ENCODE measurements at places on chromosomes 11 and 22.

DNA sequence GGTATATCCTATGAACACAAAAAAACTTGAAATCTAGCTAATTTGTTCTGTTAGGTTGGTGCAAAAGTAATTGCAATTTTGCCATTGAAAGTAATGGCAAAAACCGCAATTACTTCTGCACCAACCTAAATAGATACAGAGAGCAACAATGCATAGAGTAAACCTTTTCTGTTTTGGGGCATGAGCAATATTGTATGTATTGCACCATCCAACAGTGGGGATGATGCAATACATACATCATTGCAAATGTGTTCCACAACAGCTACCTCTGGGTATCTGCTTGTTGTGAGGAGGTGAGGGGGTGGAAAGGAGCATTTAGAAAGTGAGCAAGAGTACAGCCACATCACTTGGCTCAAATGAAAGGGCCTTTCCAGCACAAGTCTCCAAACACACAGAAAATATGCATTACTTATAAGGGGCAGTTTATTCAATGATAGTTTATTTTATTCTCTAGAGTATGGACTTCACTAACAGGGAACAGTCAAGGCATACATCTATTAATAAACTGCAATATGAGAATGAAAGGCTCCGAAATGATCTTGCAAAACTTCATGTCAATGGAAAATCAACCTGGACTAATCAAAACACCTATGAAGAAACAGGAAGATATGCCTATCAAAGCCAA is 77.3 kb downstream of the DEUP1 start:
- DNase-seq: peak; percentile 15

- DNase-seq: no peak
These were observed 202.5 kb downstream of the SBF2 start for GRCh38 chr11:10091314-10092045.

- no peak for DNase-seq
These were observed 25.1 kb upstream of the LDLRAD3 start for GRCh38 chr11:35918716-35919115.

- no peak for DNase-seq
These were observed 134.8 kb downstream of the DSCAML1 start for GRCh38 chr11:117662255-117662654.

- no peak for DNase-seq
These were observed 13.6 kb upstream of the MTNR1B start for GRCh38 chr11:92955860-92956259.

- DNase-seq: no peak
These were observed 11.5 kb downstream of the PARVG start for GRCh38 chr22:44192098-44192815.

GRCh38 chr22:37401401-37402183 is 25.7 kb downstream of the ELFN2 start:
- no peak for DNase-seq

DNA sequence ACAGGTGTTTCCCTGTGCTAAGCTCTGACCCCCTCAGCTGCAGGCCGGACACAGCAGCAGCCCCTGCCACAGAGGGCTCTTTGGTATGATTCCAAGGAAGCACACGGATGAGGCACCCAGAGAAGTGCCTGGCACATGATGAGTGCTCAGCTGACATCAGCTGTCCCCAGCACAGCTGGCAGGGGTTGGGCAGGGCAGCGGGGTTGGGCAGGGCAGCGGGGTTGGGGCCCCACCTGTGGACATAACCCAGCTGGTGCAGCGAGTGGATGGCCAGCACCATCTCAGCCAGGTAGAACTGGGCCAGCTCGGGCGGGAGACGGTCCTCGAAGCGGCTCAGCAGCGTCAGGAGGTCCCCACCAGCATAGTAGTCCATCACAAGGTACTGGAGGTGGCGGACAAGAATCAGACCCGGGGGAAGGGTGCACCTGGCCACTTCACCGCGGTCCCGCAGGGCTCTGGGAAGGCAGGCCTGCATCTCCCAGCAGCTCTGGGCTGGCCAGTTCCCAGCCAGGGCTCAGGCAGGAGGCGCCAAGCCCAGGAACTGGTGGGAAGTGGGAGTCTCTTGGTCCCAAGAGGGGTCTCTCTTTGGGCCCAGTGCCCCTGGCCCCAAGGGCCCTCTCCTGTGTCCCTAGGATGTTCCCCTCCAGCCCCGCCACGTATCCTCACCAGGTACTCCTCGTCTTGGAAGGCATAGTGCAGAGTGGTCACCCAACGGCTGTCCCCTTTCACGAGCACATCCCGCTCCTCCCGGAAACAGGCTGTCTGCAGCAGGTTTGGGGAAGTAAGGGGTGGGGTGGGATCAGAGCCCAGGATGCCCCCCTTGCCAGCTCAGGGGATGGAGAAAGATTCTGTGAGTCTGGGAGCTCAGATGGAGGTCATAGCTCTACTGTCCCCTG is 4.3 kb downstream of the CDC42BPG start:
- no peak for DNase-seq

GRCh38 chr11:28228196-28228895 is 120.2 kb downstream of the METTL15 start:
- peak; percentile 22 for DNase-seq

GRCh38 chr22:42939941-42940653 is 74.9 kb downstream of the PACSIN2 start:
- DNase-seq: peak; percentile 72

GRCh38 chr22:22169923-22170322 is 74.7 kb upstream of the VPREB1 start:
- DNase-seq: no peak

DNA sequence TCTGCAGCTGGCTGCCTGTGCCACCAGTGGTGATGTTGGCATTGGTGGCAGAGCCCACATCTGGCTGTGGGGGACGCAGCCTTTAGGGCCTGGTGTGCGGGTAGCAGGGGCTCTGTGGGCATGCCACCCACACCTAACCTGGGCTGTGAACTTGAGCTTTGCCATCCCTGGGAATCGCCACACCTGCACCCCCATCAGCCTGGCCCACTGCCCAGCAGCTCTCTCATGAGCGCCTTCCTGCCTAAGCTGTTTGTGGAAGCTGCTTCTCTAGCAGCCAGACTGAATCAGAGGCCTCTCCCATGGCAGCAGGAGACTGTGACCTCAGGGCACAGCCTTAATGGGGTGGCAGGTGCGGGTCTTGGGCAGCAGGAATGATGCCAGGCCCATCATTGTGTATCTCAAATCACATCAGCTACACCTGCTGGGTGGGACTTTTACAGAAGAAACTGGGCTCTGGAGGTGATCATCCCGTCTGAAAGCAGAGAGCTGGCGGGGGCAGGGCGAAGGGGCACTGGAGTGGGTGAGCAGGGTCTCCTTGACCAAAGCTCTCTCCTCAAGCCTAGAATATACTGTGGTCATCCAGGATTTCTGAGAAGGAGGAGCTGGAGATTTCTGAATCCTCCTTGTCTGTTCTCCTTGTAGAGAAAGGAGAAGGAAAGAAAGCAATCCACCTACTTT is 17.8 kb upstream of the CARS1 start:
- no peak for DNase-seq

GRCh38 chr11:44016546-44017442 is 31.0 kb upstream of the ACCSL start:
- DNase-seq: no peak

GRCh38 chr11:63910675-63911074 is 6.3 kb downstream of the RCOR2 start:
- DNase-seq: no peak

DNA sequence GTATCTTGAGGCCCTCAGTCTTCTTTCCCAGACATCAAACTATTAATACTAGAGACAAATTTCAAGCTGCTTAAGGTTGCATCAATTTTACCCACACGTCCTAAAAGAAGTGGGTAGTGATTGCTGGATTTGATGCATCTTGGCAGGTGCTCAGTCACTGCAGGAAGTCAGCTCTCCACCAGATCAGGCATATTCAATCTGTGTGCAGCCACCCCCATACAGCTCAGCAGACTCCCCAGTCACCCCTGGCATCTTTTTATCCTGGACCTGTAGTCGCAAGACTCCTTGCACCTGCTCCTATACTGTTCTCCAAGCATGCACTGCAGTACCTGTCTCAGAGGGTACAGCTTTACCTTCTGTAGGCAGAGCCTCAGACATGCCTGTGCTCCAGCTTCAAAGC is 343.1 kb upstream of the ISX start:
- DNase-seq: no peak

- peak; percentile 58 for DNase-seq
These were observed 13.7 kb downstream of the MFNG start for GRCh38 chr22:37472418-37473006.

DNA sequence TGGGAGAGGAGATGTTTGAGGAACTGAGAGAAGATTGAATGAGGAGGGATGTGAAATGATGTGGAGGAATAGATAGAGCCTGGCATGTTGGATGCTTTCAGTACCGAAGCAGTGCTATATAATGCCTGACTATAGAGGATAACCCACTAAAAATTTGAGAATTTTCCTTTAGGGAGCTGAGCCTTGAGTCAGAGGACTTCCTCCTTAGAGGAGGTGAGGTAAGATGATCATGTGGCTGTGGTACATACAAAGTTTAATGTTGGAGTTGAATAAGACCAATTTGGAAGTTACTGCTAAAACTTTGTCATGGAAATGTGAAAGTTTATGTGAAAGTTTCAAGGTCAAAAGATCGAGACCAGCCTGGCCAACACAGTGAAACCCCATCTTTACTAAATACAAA is 66.9 kb downstream of the YAP1 start:
- DNase-seq: peak; percentile 41

- DNase-seq: peak; percentile 49
These were observed 714 bp downstream of the CD59 start for GRCh38 chr11:33735271-33736147.

DNA sequence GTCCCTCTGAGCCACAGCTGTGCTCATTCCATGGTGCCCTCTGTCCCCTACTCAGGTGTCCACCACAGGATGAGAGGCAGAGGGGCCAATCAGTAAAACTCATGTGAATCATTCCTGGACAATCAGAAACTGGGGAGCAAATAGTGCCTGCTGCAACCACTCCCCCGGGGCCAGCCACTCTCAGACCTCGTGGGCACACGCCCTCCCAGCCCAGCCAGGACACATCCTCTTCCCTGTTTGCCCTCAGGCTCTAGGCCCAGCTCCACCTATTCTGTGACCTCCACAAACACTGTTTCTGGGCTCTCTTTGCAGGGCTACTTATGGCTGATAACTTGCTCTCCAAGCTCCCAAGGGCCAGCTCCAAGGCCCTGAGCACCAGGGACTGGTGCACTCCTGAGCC is 14.0 kb upstream of the KCTD14 start:
- DNase-seq: peak; percentile 52

DNA sequence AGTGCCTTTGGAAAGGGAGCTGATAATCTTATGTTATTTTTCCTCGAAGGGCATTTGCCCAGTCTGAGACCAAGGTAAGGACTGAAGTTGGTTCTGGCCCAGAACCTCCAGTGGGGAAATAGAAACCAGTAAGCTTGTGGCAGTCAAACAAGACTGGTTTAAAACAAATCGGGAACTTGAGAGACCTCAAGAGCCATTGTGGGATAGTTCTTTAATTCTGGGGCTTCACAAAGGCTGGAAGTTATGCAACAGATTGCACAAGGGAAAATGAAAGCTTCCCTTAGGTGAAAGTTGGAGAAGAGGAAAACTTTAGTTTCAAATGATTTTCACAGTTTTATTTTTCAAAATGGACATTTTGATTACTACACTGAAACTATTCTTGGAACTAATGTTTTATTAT is 33.5 kb upstream of the RAB38 start:
- DNase-seq: no peak

- no peak for DNase-seq
These were observed 15.1 kb upstream of the CABP2 start for GRCh38 chr11:67538306-67538705.

GRCh38 chr11:20043992-20044391 is 116.3 kb downstream of the DBX1 start:
- no peak for DNase-seq

DNA sequence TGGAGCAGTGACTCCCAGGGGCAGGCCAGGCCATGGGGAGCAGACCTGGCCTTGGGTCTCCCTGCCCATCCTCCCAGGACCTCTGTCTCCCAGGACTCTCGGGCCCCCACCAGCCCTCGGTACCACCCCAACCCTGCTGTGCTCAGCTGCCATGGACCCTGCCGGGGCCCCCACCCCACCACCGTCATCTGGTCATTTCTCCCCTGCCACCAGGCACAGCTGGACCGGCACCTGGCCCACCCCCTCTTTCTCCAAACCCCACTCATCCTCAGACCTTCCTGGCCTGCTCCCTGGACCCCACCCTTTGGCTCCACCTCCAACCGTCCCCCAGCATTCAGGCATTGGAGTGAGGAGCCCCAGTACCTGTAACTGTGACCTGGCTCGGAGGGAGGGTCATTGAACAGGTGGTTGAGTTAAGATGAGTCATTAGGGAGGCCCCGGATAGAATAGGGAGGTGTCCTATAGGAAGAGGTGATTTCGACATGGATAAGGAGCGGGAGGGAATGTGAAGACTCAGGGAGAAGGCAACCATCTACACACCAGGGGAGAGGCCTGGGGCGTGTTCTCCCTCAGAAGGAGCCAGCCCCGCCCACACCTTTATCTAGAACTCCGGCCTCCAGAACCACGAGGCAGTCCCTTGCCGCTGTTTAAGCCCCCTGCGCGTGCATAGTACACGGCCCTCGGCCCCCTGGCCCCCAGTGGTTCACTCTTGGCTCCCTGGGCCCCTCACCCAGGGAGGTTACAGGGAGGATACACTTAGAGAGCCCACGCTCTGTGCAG is 1395.9 kb downstream of the BRD1 start:
- DNase-seq: no peak

GRCh38 chr11:118194835-118195627 is 18.6 kb upstream of the SCN2B start:
- peak; percentile 92 for DNase-seq

DNA sequence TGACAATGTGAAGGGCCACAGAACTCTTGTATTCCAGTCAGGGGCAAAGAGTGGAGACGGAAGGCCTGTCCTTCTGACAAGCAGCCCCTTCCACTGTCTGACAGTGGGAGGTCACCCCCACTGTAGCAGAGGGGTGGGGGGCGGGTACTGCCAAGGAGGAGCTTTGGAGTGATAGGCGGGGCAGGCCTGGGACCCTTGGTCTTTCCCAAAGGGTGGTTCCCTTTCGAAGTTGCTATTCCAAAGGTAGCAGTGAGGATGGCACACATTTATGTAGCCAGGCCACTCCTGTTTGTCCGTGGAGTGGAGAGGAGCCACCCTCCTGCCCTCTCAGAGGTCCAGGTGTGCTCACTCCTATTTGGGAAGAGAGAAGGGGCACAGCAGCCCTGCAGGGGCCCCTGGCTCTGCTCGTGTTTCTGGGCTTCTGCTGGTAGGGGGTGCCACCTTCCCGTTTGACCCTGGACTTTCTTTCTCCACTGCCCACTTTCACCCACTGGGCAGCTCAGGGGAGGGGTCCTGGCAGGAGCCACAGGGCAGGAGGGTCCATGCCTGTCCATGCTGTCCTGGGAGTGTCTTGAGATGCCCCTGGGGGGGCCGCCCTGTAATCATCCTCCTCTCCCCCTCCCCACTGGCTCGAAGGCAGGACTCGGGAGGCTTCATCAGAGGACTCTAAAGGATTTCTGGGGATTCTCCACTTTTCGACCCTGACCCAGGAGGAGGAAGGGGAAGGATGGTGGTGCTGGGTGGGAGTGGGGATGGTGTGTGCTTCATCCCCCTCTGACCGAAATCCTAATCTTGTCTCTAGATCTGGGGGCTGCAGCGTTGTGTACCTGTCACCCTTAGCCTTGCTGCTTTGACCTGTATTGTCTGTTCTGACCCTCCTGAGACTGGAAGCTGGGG is 994 bp downstream of the TAGLN start:
- no peak for DNase-seq

- peak; percentile 9 for DNase-seq
These were observed 28.2 kb downstream of the OR6Q1 start for GRCh38 chr11:58059007-58059350.

- peak; percentile 34 for DNase-seq
These were observed 108.9 kb downstream of the KIRREL3 start for GRCh38 chr11:126891556-126892217.

GRCh38 chr22:49753961-49754695 is 73.5 kb downstream of the BRD1 start:
- no peak for DNase-seq
